ENCODE measurements at places on chromosomes 3 and 15. TPM values are rescaled to one million over a fixed set of nuclear protein-coding genes. Genes with fewer than 3 reads are reported as not detected.

Gene MEGF11
- not detected for total RNA-seq

Gene CTSH
- total RNA-seq, result 1.0 TPM

Gene DLL4
- total RNA-seq, result 103 TPM

Gene PLIN1
- total RNA-seq, result 0.09 TPM

Gene EFCAB12
- total RNA-seq, result not detected

Gene ECE2
- not detected for total RNA-seq

Gene SPINK8
- total RNA-seq, result not detected

Gene GTF2A2
- 25.5 TPM for total RNA-seq

Gene OCA2
- not detected for total RNA-seq

Gene ZNF620
- 3.0 TPM for total RNA-seq

Gene SCAP
- total RNA-seq, result 61.7 TPM

Gene HHATL
- not detected for total RNA-seq

Gene SH3BP5
- 98.2 TPM for total RNA-seq

Gene SEMA7A
- total RNA-seq, result 2.0 TPM

Gene PDZRN3
- total RNA-seq, result 0.18 TPM

Gene THBS1
- total RNA-seq, result 7,438 TPM

Gene SH2D7
- total RNA-seq, result not detected

Gene CFAP44
- total RNA-seq, result 2.6 TPM

Gene CP
- total RNA-seq, result 0.28 TPM

Gene SNTN
- total RNA-seq, result not detected

Gene CTXN2
- under 0.01 TPM for total RNA-seq

Gene ARGFX
- total RNA-seq, result not detected

Gene CCR4
- 0.09 TPM for total RNA-seq

Gene CLRN1
- not detected for total RNA-seq

Gene MTFMT
- 10.3 TPM for total RNA-seq

Gene ARRDC4
- 2.4 TPM for total RNA-seq

Gene HTR3E
- not detected for total RNA-seq

Gene ISL2
- 0.47 TPM for total RNA-seq

Gene ZPLD1
- 0.09 TPM for total RNA-seq

Gene CHRM5
- total RNA-seq, result under 0.01 TPM

Gene MTHFS
- total RNA-seq, result 13.5 TPM

Gene SLC49A4
- total RNA-seq, result 12.6 TPM

Gene CCR3
- total RNA-seq, result not detected

Gene CADPS
- total RNA-seq, result not detected

Gene CFAP161
- total RNA-seq, result 0.63 TPM

Gene HES1
- total RNA-seq, result 34.5 TPM

Gene LEKR1
- total RNA-seq, result 0.09 TPM

Gene TMEM266
- not detected for total RNA-seq

Gene MLF1
- total RNA-seq, result 6.6 TPM

Gene AADACL2
- total RNA-seq, result not detected

Gene TUSC7
- total RNA-seq, result not detected

Gene CLSTN2
- 0.09 TPM for total RNA-seq

Gene MEX3B
- total RNA-seq, result 12.4 TPM

Gene SLC24A5
- total RNA-seq, result not detected

Gene CKMT1A
- total RNA-seq, result not detected

Gene CFAP91
- total RNA-seq, result 0.45 TPM

Gene SCG5
- 0.09 TPM for total RNA-seq

Gene ADAMTS7
- total RNA-seq, result 10.7 TPM

Gene LINGO1
- total RNA-seq, result under 0.01 TPM

Gene MST1
- total RNA-seq, result 1.7 TPM

Gene NOX5
- under 0.01 TPM for total RNA-seq

Gene TOPAZ1
- not detected for total RNA-seq

Gene TRPM1
- 0.19 TPM for total RNA-seq

Gene MYL3
- total RNA-seq, result not detected
